Body of pancreas (tissue), 4 donors: ENCODE measurements at places on chromosomes 13 and 19. TPM values are rescaled to one million over a fixed set of nuclear protein-coding genes. Genes with fewer than 3 reads are reported as not detected.

Gene NOVA2
- 1.3 TPM for total RNA-seq

Gene SRRM5
- 2.1 TPM for total RNA-seq

GRCh38 chr13:50376895-50377575, 361.8 kb downstream of the KCNRG start:
- DNase-seq, result no peak
- H3K27me3 ChIP-seq, result no peaks in the 10 kb centered on the region
- H3K4me3 ChIP-seq, result no peak overlapping the region

DNA sequence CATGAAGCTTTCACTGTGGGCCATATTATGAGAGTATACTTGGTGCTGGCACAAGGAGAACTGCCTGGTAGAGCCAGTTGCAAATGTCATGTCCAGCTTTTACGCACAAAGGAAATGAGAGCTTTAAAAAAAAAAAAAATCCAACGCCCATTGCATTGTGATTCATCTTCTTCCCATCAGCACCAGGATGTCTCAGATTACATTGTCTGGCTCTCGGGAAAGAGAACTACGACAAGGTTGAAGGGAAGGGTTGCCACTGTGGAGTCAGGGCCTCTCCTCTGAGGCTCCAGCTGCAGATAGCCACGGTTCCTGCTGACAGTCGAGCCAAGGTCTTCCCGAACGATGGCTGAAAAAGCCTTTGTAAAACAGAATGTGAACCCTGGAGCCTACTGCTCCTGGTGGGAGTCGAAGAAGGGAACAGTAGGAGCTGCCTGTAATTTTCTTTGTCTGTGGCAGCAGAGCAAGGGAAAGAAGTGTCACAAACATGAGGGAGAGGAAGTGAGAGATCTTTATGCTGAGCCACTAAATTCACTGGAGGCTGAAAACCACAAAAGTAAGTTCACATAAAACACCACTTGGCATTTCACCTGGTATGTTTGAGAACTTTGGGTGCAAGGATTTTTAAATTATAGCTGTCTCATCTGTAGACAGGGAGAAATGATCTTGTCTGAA, 704.7 kb downstream of the DIAPH3 start:
- no peak overlapping the region for H3K27ac ChIP-seq
- DNase-seq, result no peak
- H3K4me3 ChIP-seq, result no peak overlapping the region
- no peaks in the 10 kb centered on the region for H3K4me1 ChIP-seq
- no peaks in the 10 kb centered on the region for H3K36me3 ChIP-seq
- no peaks in the 10 kb centered on the region for H3K27me3 ChIP-seq

DNA sequence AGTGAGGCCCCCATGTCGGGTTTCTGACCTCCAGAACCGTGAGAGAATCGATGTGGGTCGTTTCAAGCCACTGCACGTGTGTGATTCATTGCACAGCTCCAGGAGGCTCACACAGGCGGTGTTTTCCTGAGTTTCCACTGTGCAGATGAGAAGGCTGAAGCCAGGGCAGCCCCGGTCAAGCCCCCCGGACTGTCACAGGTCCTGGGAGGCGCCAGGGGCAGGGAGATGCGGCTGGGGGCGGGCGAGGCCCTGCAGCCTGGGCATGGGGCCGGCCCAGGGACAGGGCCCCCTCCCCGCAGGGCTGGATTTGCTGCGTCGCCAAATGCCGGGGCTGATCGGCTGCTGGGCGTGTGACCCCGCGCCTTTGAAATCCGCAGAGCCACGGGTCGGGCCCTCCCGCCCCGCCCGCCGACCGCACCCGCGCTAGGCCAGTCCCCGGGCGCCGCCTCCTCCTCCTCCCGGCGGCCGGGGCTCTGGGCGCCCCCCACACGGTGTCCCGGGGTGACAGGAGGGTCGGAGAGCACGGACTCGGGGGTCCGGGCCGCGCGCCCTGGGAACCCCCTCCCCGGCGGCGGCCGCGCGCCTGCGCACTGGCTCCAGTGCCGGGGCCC, 9.9 kb upstream of the MKNK2 start:
- peaks cover 54% of the 10 kb centered on the region for H3K4me1 ChIP-seq
- no peaks in the 10 kb centered on the region for H3K27me3 ChIP-seq
- peak; percentile 66 for DNase-seq
- H3K4me3 ChIP-seq, result peak overlapping the region; percentile 24

DNA sequence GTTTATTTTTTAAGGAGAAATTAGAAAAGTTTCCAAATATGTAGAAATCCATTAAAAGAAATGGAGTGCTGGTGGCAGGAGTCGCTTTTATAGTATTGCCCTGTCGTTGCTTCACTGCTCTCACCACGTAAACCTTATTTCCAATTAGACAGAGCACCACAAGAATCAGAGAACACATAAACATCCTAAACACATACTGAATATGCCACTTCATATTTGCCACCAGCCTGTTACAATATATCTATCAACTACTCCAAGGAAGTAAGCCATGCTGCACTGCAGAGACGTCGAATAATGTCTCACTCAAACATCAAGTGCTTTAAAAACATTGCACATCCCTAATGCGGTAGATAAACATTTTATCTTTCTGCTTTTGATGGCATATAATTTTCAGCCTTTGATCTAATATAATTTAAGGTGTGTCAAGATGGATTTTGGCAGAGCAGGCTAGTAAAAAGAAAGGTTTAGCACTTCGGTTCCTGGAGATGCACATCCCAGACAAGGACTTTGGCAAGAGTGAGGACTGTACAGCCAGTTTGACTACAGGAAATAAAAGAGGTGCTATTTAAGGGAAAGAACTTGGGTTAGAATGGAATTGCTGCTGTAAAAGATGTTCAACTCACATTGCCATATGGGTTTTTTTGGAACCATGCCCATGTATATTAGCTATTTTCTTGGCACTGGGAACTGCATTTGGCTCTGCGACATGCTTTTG, 932.3 kb downstream of the EFNB2 start:
- no peak overlapping the region for H3K27ac ChIP-seq
- no peaks in the 10 kb centered on the region for H3K4me1 ChIP-seq
- H3K27me3 ChIP-seq, result no peaks in the 10 kb centered on the region

GRCh38 chr13:77853703-77854102, 64.9 kb downstream of the EDNRB start:
- H3K27me3 ChIP-seq, result no peaks in the 10 kb centered on the region
- no peak for DNase-seq
- no peak overlapping the region for H3K4me3 ChIP-seq
- H3K27ac ChIP-seq, result no peak overlapping the region

DNA sequence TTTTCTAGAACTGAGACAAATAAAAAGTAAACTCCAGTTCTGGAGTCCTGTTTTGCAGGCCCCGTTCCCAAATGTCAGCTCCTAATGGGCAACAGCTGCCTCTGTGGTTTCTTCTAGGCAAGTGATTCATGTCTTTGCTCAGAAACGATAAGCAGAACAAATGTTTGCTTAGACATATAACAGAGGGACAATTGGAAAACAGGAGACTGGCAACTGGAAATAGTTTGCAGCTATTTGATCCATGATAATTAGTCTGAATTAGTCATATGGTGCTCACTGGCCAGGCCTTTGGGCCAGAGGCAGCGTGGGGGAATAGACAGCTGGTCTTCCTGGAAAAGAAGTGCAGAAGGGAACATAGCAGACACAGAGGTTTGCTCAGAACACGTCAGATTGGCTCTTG, 29.2 kb upstream of the TSHZ3 start:
- H3K4me1 ChIP-seq, result no peaks in the 10 kb centered on the region
- no peak overlapping the region for H3K27ac ChIP-seq
- no peaks in the 10 kb centered on the region for H3K27me3 ChIP-seq
- peak; percentile 47 for DNase-seq
- no peaks in the 10 kb centered on the region for H3K36me3 ChIP-seq

DNA sequence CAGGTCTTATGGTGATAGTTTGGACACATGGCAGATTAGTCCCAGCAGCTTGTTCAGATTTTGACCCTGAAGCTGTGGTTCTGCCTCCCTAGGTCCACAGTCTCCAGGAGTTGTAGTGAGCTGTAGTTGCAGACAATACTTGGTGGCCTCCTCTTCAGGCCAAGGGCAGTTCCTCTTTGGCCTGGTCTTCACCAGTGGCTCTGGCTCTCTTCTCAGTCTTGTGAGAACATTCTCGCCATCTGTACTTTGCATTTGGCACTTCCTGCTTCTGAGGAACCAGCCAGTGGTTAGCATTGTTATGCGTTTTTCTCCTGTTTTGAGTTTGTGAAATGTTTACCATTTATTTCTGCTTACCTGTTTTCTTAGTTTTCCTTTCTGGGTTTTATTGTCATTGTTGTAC, 40.7 kb downstream of the PCCA start:
- H3K27ac ChIP-seq, result no peak overlapping the region
- no peak overlapping the region for H3K4me3 ChIP-seq
- no peak for DNase-seq

DNA sequence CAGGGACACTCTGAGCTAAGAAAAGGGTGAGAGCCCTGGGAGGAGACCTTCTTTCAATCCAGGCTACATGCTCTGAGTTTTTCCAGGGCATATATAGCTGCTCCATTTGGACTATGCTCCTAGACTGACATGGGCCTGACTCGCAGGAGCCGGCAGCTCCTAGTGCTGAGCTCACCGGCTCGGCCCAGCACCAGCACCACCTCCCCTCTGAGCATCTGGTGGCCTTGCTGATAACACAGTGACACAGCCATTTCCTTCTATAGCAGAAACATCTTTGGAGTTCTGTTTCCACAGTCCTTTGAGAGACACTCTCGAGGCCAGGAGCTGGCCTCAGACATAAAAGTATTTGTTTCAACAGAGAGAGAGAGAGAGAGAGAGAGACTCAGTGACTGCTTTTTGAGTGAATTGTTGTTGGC, 184.9 kb downstream of the TM9SF2 start:
- no peak overlapping the region for H3K4me3 ChIP-seq
- peaks cover 7% of the 10 kb centered on the region for H3K4me1 ChIP-seq
- H3K27ac ChIP-seq, result peak overlapping the region; percentile 12
- DNase-seq, result peak; percentile 62
- H3K27me3 ChIP-seq, result no peaks in the 10 kb centered on the region

DNA sequence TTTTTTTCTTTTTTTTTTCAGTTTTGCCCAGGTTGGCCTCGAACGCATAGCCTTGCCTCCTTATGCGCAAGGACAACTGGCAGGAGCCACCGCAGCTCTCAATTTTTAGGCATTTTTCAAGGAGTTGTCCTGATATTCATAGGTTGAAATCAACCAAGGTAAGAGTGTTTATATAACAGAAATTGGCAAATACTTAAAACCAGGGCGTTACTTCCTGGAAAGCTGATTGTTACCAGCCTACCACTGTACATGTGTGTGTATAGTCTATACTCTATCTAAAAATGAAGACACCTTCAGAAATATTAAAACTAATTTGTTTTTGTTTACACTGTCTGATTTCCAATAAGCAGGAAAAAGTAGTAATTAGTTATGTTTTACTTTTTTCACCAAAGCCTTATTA, 39.2 kb downstream of the GPC6 start:
- H3K27me3 ChIP-seq, result no peaks in the 10 kb centered on the region
- no peak overlapping the region for H3K4me3 ChIP-seq
- no peak overlapping the region for H3K27ac ChIP-seq
- no peaks in the 10 kb centered on the region for H3K36me3 ChIP-seq
